ENCODE measurements at places on chromosomes 13 and 19. TPM values are rescaled to one million over a fixed set of nuclear protein-coding genes. Genes with fewer than 3 reads are reported as not detected.

- DNase-seq, result no peak
These were observed 2.1 kb downstream of the PRMT1 start for GRCh38 chr19:49678985-49679770.

ATP5F1D gene
- polyA plus RNA-seq, result 71.4 TPM

DNA sequence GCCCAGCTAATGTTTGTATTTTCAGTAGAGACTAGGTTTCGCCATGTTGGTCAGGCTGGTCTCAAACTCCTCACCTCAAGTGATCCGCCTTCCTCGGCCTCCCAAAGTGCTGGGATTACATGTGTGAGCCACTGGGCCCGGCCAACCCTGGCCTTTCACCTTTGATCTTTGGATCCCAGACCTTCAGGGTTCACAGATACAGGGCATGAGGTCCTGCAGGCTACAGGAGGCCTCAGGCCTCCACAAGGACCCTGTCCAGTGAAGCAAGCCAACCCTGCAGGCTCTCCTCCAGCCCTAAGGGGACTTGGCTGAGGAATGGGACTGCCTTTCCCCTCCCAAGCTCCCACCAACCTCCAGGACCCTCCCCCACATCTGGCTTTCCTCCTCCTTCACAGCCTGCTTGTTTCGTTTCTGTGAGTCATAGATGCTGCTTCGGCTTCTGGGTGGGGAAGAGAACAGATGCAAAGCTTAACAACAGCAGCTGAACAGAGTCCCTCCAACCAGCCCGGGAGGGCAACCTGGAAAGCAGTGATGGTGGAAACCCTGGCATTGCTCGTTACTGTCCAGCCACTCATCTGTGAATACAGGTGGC, 11.8 kb downstream of the ARHGEF18 start:
- DNase-seq, result no peak

GRCh38 chr13:39920613-39921012, 265.2 kb downstream of the COG6 start:
- DNase-seq, result no peak

- DNase-seq, result no peak
These were observed 20.3 kb upstream of the TUBGCP3 start for GRCh38 chr13:112608212-112608611.

- DNase-seq, result no peak
These were observed 7.7 kb upstream of the CRTC1 start for GRCh38 chr19:18675779-18676178.

- DNase-seq, result no peak
These were observed 9.1 kb upstream of the ZNF160 start for GRCh38 chr19:53112286-53112685.

SRRM5 gene
- polyA plus RNA-seq, result 1.3 TPM

- DNase-seq, result no peak
These were observed 58.2 kb downstream of the SLITRK1 start for GRCh38 chr13:83824120-83824519.

Data from left lung (tissue), 14 donors.